ENCODE measurements at places on chromosomes 13 and 19.

- DNase-seq = no peak
These were observed 31.9 kb upstream of the LILRA2 start for GRCh38 chr19:54541712-54542111.

DNA sequence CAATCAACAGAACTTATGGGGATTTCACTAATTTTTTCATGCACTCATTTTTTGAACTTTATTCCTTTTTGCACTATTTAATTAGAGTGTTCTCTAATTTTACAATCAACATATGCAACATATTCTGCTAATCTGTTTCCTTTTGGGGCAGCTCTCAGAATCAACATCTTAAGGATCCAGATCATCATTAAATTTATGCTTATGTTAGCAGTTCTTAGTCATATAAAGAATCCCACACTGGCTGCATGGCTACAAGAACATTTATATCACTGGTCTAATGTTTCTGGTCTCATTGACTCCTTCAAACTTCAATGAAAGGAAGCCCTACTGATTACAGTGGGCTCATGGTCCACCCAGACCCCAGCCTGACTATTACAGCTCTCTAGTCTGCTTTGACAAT, 245.2 kb downstream of the RBM26 start:
- no peak for DNase-seq

GRCh38 chr19:33197591-33198000, 3.5 kb downstream of the LRP3 start:
- no peak for DNase-seq

DNA sequence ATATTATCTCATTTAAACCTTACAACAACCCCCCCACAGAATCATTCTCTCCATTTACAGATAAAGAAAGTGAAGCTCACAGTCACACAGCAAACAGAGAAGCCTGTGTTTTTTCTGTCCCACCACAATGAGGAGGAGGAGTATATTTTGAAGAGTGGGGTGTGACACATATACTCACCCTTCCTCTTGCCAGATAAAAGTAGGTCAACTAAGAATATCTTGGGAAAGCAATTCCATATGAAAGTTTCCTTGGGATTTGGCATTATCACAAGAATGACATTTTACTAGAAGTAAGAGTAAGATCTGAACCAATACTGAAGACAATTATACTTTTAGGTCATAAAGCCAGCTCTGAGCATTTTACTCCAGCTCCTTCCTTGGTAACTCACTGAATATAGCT, 287.5 kb upstream of the HTR2A start:
- no peak for DNase-seq

- DNase-seq = peak; percentile 91
These were observed 2.8 kb downstream of the ZFP36 start for GRCh38 chr19:39409208-39410016.

DNA sequence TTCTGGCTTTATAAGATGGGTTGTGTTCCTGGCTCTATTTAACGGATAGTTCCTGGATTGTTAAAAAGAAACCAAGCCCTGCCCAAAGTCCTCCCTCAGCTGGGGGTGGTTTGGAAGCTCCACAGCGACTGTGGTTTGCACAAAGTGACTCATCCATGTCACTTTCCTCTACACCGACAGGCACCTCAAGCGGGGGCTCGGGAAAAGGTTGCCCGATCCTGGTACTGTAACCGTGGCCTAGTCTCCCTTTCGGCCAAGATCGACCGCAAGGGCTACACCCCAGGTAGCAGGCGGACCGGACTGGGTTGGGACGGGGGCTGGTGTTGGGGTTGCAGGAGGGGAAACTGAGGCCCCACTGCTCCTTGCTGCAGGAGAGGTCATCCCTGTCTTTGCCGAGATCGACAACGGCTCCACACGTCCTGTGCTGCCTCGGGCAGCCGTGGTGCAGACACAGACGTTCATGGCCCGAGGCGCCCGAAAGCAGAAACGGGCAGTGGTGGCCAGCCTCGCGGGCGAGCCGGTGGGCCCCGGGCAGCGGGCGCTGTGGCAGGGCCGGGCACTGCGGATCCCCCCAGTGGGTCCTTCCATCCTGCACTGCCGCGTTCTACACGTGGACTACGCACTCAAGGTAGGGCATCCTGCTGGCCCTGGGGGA, 1.6 kb downstream of the ARRDC2 start:
- no peak for DNase-seq

Measured in left hindlimb (tissue), 1 donor.